Umbilical cord (tissue), 2 donors: ENCODE measurements at places on chromosomes 12 and 14. TPM values are rescaled to one million over a fixed set of nuclear protein-coding genes. Genes with fewer than 3 reads are reported as not detected.
A peak's percentile ranks its signal among the peaks of the same experiment; 100 is the strongest.

Gene ALDH1L2
- total RNA-seq = 20.0 TPM

Gene NEDD8
- total RNA-seq = 68.6 TPM

Gene AICDA
- total RNA-seq = 0.96 TPM

Gene GLT1D1
- total RNA-seq = 0.48 TPM

Gene BICDL1
- total RNA-seq = 0.96 TPM

Gene B4GALNT3
- total RNA-seq = 6.7 TPM

Gene HOXC9
- total RNA-seq = 10.4 TPM

Gene RFX4
- 2.2 TPM for total RNA-seq

Gene TAS2R42
- total RNA-seq = 2.4 TPM

GRCh38 chr12:64419696-64420095 is 15.5 kb downstream of the XPOT start:
- no peak for DNase-seq

DNA sequence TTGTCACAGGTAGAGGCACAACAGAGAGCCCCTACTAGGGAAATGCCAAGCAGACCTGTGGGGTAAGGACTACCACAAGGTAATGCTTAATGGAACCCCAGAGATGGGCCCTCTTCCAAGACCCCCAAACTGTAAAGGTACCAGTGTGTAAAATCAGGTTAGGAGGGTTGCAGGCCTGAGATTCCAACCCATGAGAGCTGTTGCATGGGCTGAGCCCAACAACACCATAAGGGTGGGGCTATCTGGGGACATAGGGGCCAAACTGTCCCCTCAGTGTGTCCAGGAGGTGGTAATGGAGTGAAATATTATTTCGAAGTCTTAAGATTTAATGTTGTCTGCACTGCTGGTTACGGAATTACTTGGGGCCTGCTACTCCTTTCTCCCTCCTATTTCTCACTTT is 620.2 kb downstream of the ETNK1 start:
- DNase-seq = no peak

GRCh38 chr14:54301359-54301758 is 95.4 kb upstream of the CDKN3 start:
- no peak for DNase-seq

DNA sequence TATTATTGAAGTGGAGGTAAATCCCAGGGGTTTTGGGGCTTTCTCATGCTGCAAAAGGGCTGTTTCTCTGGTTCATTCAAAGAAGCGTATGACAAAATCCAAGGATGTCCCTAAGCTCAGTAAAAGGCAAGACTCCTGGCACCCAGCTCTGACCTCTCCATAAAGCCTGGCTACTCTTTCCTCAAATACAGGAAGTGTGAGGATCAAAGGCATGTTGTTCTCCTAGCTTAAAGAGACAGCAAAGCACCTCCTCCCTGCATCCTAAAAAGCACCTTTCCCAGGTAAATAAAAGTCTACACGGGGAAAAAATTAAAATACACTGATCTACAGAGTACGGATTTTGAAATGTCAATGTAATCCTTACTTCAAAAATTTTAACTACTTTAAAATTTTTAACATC is 118.6 kb downstream of the LMNTD1 start:
- no peak for DNase-seq

GRCh38 chr12:124045671-124046455 is 72.8 kb downstream of the ZNF664 start:
- no peak for DNase-seq

GRCh38 chr12:119207063-119207560 is 28.4 kb downstream of the HSPB8 start:
- DNase-seq = no peak

GRCh38 chr14:104117341-104118005 is 20.9 kb upstream of the KIF26A start:
- no peak for DNase-seq

GRCh38 chr12:116333402-116333801 is 55.9 kb upstream of the MED13L start:
- no peak for DNase-seq

- no peak for DNase-seq
These were observed 185.7 kb downstream of the DAD1 start for GRCh38 chr14:22403296-22403695.

DNA sequence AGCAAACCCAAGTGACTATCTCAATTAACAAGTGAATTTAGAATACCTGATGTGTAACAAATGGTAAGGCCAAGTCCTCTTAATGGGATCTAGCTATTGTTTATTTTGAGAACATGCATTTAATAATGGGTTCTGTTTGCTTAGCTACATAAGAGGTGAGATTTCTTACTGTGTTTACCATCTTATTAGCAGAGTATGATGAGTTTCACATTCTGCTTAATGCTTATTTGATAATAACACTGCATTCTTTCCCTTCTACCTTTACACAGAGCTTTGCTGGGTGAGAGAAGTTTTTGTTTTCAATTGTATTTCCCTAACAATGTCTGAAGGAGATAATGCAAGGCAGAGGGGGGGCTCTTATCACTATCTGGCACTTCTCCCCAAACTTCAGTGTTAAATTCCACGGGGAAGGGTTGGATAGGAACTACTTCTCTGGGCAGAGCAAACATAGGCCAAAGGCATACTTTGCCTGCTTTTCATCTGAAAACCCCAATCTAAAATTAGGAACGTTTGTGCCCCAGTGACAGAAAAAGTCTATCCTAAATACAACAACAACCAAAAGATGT is 129.0 kb upstream of the ATXN7L3B start:
- no peak for DNase-seq

DNA sequence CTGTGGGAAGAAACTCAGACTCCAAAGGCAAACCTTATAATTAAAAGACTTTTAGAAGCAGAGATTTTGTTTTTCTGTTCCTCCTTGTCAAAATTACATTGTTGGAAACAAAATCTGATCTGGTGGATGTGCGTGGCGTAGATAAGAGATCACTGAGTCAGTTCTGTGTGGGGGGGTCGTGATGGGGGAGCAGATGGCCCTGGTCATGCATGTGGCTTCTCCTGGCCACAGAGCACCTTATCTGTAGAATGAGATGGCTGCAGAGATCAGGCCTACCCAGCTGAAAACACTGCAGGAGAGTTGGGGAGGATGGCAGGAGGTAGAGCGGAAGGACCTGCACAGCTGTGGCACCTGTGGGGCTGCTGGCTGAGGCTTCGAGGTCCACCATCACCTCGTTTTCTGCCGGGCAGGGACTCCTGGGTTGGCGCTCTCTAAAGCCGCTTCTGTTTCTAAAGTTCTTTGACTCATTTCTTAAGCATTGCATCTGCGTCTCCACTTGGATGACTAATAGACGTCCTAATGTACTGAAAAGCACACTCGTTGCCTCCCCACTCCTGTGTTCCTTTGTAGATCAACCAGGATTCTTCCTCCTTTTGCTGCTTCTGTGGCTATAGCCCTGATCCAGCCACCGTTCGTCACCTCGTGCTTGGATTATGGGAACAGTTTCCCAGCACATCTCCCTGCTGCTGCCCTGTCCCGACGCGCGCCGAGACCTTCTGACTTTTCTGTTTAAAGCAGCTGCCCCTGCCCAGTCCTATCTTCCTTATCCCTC is 93.4 kb downstream of the TSPAN9 start:
- DNase-seq = peak; percentile 79

- no peak for DNase-seq
These were observed 89.3 kb downstream of the NTN4 start for GRCh38 chr12:95701275-95701674.

DNA sequence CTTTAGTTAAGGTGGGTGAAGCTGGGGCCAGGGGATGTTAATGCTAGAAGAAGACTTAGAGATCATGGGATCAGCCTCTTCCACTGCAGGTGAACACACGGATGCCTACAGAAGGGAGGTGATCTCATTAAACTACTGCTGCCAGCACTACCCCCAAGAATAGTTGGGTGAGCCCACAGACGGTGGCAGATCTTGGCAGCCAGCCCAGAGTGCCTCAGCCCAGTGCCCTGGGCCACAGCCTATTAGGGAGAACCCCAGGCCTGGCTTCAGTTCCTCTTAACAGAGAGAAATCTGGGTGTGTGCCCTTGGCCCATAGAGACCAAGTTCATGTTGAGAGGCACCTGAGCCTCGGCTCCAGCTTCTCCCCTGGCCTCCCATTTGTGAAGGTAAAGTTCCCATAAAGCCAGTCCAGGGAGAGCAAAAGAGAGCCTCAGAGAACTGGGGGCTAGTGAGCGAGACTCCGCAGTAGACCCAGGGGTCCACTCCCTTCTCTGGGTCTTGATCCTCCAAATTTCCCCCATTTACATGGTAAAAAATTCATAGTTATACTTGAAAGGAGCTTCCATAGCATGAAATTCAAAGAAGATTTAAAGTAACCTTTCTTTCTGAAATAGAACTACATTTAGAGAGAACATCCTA is 125.0 kb upstream of the CCND2 start:
- DNase-seq = no peak
